ENCODE measurements at places on chromosomes 2 and 18. TPM values are rescaled to one million over a fixed set of nuclear protein-coding genes. Genes with fewer than 3 reads are reported as not detected.

Gene UNC80
- total RNA-seq, result under 0.01 TPM

Gene TMEM169
- 0.29 TPM for total RNA-seq

Gene CRACDL
- total RNA-seq, result 0.96 TPM

Gene MBP
- total RNA-seq, result 32.4 TPM

Gene SAG
- not detected for total RNA-seq

Gene ACKR3
- total RNA-seq, result 23.6 TPM

Gene TUBB8B
- total RNA-seq, result 0.66 TPM

Gene CAPN13
- total RNA-seq, result 33.8 TPM

DNA sequence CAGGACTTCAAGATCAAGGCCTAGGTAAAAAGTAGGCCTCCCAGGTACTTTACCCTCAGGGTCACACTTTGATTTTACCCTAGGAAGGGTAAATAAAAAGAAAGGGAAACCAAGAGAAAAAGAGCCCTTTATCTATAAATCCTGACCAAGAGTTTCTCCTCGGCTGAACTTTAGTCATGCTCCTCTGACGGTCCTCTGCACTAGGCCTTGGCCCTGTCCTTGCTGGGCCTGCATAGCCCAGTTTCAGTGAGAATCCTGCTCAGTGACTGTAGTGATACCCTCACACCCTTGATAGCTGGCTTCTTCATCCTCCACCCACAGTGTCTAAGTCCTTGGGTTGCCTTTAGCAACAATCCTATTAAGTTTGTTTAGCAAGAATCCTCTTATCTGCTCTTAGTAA is 20.5 kb upstream of the ITSN2 start:
- no peak for DNase-seq
- H3K27me3 ChIP-seq, result no peaks in the 10 kb centered on the region
- no peak overlapping the region for H3K27ac ChIP-seq
- no peaks in the 10 kb centered on the region for H3K36me3 ChIP-seq

DNA sequence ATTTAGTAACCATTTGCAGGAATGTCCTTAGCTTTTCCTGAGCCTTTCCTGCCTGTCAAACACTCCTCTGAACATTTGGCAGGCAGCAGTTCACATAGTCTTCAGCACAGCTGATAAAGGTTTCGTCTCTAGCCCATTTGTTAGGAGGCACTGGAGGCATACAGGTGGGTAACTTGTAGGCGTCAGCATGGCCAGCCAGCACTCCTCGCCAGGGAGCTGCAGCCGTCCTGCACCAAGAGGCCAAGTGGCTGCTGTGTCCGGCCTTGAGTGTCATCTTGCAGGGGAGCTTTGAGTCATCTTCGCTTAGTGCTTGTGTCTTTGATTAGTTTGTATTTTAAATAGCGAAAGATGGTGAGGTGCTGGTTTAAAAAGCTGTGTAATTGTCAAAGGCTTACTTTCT is 120.3 kb upstream of the NFATC1 start:
- no peaks in the 10 kb centered on the region for H3K27me3 ChIP-seq
- no peaks in the 10 kb centered on the region for H3K36me3 ChIP-seq
- H3K4me3 ChIP-seq, result no peak overlapping the region
- DNase-seq, result no peak

- DNase-seq, result no peak
- H3K36me3 ChIP-seq, result no peaks in the 10 kb centered on the region
- H3K27ac ChIP-seq, result no peak overlapping the region
- H3K27me3 ChIP-seq, result no peaks in the 10 kb centered on the region
- H3K4me3 ChIP-seq, result no peak overlapping the region
These were observed 731.1 kb downstream of the RNF144A start for GRCh38 chr2:7648221-7648795.

DNA sequence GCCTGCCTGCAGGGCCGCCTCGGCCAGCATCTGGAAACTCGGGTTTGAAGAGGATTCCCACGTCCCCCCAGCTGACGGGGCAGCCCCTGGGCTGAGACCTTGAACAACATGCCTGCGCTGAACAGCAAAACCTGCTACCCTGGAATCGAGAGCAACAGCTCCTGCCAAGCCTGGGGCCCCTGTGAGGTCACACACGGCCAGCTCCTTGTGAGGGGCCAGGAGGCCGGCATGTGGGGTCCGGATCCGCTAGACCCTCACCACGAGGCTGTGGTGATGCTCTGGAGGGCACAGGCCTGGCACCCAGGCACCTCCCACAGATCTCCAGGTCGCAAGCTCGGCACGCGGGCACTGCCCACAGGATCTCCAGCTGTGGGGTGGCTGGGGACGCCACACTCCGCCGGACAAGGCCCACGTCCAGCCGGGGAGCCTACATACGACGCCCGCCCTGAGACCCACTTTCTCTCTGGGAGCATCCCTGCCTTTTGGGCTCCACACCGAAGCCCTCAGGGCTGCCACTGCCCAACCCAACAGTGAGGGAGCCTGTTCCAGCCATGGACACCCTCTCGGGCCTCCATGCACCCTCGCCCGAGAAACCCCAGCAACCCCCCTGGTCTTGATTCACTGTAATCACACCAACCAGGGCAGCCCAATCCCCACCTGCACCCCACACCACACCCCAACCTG is 34.1 kb downstream of the SLC66A2 start:
- H3K36me3 ChIP-seq, result peaks cover 7% of the 10 kb centered on the region
- DNase-seq, result no peak
- no peaks in the 10 kb centered on the region for H3K4me1 ChIP-seq
- no peak overlapping the region for H3K27ac ChIP-seq
- no peak overlapping the region for H3K4me3 ChIP-seq

DNA sequence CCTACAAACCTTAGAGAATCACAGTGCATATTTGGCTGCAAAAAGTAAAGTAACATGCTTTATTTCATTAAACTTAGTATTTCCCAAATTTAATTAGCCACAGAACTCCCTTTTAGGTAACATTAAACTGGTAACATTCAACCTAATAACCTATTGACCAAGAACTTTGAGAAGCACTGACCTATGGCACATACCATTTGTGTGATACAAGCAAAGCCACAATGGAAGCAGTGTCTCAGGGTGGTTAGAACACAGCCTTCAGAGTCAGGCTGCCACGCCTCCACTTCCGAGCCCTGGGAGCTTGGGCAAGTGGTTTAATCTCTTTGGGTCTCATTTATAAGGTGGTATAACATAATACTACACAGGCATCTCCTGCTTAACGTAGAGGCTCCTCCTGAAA is 301.4 kb downstream of the PDE11A start:
- H3K27ac ChIP-seq, result no peak overlapping the region
- DNase-seq, result no peak
- H3K27me3 ChIP-seq, result no peaks in the 10 kb centered on the region
- no peak overlapping the region for H3K4me3 ChIP-seq

DNA sequence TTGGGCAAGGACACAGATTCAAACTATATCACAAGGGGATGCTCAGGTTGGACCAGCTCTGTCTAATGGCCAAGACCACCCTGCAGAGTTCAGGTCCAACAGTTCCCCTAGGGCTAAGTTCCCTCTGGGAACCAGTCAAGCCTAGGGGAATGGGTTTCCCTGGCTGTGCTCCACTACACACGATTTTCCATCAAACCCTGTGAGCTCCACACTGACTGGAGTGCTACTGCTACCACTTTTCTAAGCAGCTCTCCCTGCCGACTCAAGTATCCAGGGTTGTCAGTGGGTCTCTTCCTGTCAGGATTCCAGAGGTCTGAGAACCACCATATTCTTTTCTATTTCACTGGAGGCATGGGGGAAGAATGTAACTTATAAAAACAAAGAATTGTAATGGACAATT is 280.4 kb upstream of the COL3A1 start:
- no peaks in the 10 kb centered on the region for H3K36me3 ChIP-seq
- no peak overlapping the region for H3K27ac ChIP-seq
- H3K4me3 ChIP-seq, result no peak overlapping the region
- H3K4me1 ChIP-seq, result no peaks in the 10 kb centered on the region

- H3K27ac ChIP-seq, result no peak overlapping the region
- peaks cover 7% of the 10 kb centered on the region for H3K4me1 ChIP-seq
- no peaks in the 10 kb centered on the region for H3K36me3 ChIP-seq
- no peak for DNase-seq
These were observed 92.7 kb upstream of the PXDN start for GRCh38 chr2:1837022-1837421.

GRCh38 chr2:176656776-176657140 is 387.5 kb downstream of the MTX2 start:
- no peak overlapping the region for H3K27ac ChIP-seq
- H3K4me1 ChIP-seq, result no peaks in the 10 kb centered on the region
- DNase-seq, result no peak
- no peaks in the 10 kb centered on the region for H3K27me3 ChIP-seq

GRCh38 chr2:65329525-65329924 is 101.9 kb downstream of the ACTR2 start:
- no peaks in the 10 kb centered on the region for H3K36me3 ChIP-seq
- no peaks in the 10 kb centered on the region for H3K27me3 ChIP-seq
- H3K4me1 ChIP-seq, result no peaks in the 10 kb centered on the region
- no peak overlapping the region for H3K4me3 ChIP-seq
- no peak overlapping the region for H3K27ac ChIP-seq

GRCh38 chr2:108607706-108608301 is 73.5 kb downstream of the LIMS1 start:
- no peaks in the 10 kb centered on the region for H3K27me3 ChIP-seq
- no peak overlapping the region for H3K27ac ChIP-seq
- no peak for DNase-seq
- no peak overlapping the region for H3K4me3 ChIP-seq

- H3K27me3 ChIP-seq, result no peaks in the 10 kb centered on the region
- DNase-seq, result no peak
- H3K36me3 ChIP-seq, result no peaks in the 10 kb centered on the region
- H3K4me3 ChIP-seq, result no peak overlapping the region
- no peaks in the 10 kb centered on the region for H3K4me1 ChIP-seq
These were observed 361.4 kb downstream of the LNPK start for GRCh38 chr2:175640655-175641054.

GRCh38 chr2:139156730-139157129 is 376.5 kb upstream of the NXPH2 start:
- no peak overlapping the region for H3K4me3 ChIP-seq
- no peak for DNase-seq
- H3K27ac ChIP-seq, result no peak overlapping the region

- no peaks in the 10 kb centered on the region for H3K36me3 ChIP-seq
- no peaks in the 10 kb centered on the region for H3K4me1 ChIP-seq
- H3K27me3 ChIP-seq, result no peaks in the 10 kb centered on the region
- DNase-seq, result no peak
- H3K4me3 ChIP-seq, result no peak overlapping the region
These were observed 319.4 kb upstream of the KCNH7 start for GRCh38 chr2:163157891-163158496.

DNA sequence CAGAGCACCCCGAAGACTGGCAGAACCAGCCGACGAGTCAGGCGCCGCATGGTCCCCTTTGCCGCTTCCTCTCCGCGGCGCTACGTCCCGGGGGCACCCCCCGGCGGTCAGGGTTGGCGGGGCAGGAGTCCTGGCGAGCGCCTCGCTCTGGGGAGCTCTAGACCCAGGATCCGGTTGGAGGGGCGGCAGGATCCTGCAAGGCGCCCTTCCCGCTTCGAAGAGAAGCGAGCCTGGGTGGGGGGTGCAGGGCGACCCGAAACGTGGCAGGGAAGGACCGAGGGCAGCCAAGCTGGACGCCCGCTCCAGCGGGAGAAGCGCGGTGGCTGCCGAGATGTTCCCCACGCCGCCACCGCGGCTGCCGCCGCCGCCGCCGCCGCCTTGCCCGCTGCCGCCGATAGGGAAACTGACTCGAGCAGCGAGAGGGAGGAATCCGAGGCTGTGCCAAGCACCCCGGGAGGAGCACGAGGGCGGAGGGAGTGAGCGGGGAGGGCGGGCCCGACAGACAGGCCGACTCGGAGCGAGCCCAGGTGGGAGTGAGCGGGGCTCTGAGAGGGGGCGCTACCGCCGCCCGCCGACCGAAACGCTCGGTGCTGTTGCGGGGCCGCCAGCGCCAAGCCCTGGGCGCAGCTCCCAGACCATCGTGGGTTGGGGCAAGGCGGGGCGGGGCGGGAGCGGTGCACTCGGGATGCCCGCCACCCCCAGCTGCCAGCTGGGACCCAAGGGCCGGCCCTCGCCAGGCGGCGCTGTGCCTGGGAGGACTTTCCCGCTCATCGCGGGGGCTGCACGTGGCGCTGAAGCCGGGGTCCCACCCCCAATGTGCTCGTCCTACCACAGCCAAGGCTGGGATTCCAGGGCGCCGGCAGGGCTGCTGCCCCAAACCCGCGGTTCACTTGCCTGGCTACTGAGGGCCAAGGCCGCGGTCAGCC is at the start of gene GALNT14:
GALNT14 (minus strand) TSS at position 404 of the 926 bp plus-strand sequence; CDS start at position 50, 354 bp downstream.
- peak within 1 kb of the TSS; percentile 61 for H3K4me3 ChIP-seq
- H3K27me3 ChIP-seq, result no peaks in the 10 kb centered on the region
- H3K27ac ChIP-seq, result no peak within 1 kb of the TSS
- no peaks in the 10 kb centered on the region for H3K4me1 ChIP-seq
- H3K36me3 ChIP-seq, result no peaks in the 10 kb centered on the region
- DNase-seq, result peak; percentile 38

- no peaks in the 10 kb centered on the region for H3K27me3 ChIP-seq
- no peaks in the 10 kb centered on the region for H3K4me1 ChIP-seq
- H3K4me3 ChIP-seq, result no peak overlapping the region
- no peaks in the 10 kb centered on the region for H3K36me3 ChIP-seq
- H3K27ac ChIP-seq, result no peak overlapping the region
- no peak for DNase-seq
These were observed 27.8 kb upstream of the ICOS start for GRCh38 chr2:203908797-203909185.

- no peak overlapping the region for H3K27ac ChIP-seq
- no peaks in the 10 kb centered on the region for H3K36me3 ChIP-seq
- H3K4me3 ChIP-seq, result no peak overlapping the region
- H3K4me1 ChIP-seq, result no peaks in the 10 kb centered on the region
- DNase-seq, result no peak
These were observed 98.8 kb downstream of the KLF7 start for GRCh38 chr2:207066791-207067460.

DNA sequence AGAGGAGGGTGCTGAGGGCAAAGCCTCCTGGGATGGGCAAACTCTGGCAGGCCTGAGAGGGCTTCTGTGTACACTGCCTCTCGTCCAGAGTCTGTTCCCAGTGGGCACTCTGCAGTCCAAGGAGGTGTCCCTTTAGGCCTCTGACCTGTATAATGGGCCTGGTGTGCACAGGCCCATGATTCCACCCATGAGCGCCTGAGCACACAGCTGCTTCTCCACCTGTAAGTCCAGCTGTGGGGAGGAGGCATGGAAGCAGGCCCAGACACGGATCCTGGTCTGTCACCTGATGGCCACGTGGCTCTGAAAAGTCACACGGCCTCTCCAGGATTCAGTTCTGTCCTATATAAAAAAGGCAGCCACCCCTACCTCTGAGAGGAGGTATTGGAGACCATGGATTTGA is 57.0 kb downstream of the PARD6G start:
- no peak overlapping the region for H3K27ac ChIP-seq
- H3K27me3 ChIP-seq, result no peaks in the 10 kb centered on the region
- no peaks in the 10 kb centered on the region for H3K36me3 ChIP-seq
- DNase-seq, result no peak

All from breast epithelium (tissue), 4 donors.